Endothelial cell (in vitro differentiated cells): ENCODE measurements at places on chromosomes 4 and X. TPM values are rescaled to one million over a fixed set of nuclear protein-coding genes. Genes with fewer than 3 reads are reported as not detected.

DNA sequence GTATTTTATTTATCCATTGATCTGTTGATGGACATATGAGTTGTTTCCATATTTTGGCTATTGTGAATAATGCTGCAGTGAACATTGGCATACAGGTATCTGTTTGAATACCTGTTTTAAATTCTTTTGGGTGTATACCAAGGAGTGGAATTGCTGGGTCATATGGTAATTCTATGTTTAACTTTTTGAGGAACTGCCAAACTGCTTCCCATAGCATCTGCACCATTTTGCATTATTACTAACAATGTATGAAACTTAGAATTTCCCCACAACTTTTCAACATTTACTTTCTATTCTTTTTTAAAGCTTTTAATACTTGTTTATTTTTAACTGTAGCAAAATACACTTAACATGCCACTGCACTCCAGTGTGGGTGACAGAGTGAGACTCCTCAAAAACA lies 57.0 kb upstream of the MSN start:
- H3K36me3 ChIP-seq, result no peaks in the 10 kb centered on the region
- no peak overlapping the region for H3K4me3 ChIP-seq
- H3K27ac ChIP-seq, result no peak overlapping the region
- no peaks in the 10 kb centered on the region for H3K27me3 ChIP-seq
- no peak for DNase-seq

DNA sequence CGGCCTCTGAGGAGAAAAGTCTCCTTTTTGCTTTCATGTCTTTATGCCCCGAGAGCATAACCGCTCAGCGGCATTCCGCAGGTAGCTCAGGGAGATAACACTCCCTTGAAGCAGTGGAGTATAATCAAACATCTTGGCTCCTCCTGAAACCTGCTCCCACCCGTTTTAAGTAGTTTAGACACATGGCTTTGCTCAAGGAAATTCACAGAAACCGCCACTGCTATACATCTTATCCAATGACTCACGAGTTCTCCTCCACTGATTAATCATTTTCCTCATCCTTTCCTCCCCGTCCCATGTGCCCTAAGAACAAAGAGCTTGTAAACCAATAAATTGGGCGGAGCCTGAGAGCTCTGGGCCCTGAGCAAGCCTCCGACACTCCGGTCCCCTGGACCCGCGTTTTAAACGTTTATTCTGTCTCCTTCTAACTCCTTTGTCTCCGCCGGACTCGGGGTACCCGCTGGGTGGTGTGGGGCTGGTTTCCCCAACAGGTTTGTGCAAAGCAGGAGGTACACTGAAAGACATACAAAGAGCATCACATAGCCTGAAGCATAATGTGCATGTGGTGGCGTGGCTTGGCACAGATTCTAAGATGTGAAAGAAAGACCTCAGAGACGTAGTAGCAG lies 401.2 kb downstream of the TLL1 start:
- no peak for DNase-seq
- H3K4me1 ChIP-seq, result no peaks in the 10 kb centered on the region
- no peak overlapping the region for H3K4me3 ChIP-seq
- peaks cover 2% of the 10 kb centered on the region for H3K27me3 ChIP-seq

The YY2 gene
- 1.6 TPM for total RNA-seq

DNA sequence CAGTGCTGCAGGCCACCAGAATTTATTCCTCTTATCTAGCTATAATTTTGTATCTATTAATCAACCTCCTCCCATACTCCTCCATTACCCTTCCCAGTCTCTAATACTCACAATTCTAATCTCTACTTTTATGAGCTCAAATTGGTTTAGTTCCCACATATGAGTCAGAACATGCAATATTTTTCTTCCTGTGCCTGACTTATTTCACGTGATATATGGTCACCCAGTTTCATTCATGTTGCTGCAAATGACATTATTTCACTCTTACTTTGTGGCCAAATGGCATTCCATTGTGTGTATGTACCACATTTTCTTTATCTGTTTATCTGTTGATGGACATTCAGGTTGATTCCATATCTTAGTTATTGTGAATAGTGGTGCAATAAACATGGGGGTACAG lies 483.5 kb downstream of the ACTRT1 start:
- no peak overlapping the region for H3K4me3 ChIP-seq
- DNase-seq, result no peak
- H3K27ac ChIP-seq, result no peak overlapping the region
- no peaks in the 10 kb centered on the region for H3K36me3 ChIP-seq
- H3K27me3 ChIP-seq, result no peaks in the 10 kb centered on the region

GRCh38 chr4:183553601-183554345 lies 48.9 kb downstream of the ING2 start:
- no peaks in the 10 kb centered on the region for H3K4me1 ChIP-seq
- peaks cover 4% of the 10 kb centered on the region for H3K36me3 ChIP-seq

The CYLC1 gene
- total RNA-seq, result not detected

- no peaks in the 10 kb centered on the region for H3K36me3 ChIP-seq
- H3K4me3 ChIP-seq, result no peak overlapping the region
- no peak for DNase-seq
- H3K27me3 ChIP-seq, result no peaks in the 10 kb centered on the region
Measured at GRCh38 chr4:150235317-150235716, 157.1 kb downstream of the DCLK2 start.

- no peaks in the 10 kb centered on the region for H3K27me3 ChIP-seq
- H3K4me3 ChIP-seq, result no peak overlapping the region
- peaks cover 35% of the 10 kb centered on the region for H3K4me1 ChIP-seq
- H3K27ac ChIP-seq, result no peak overlapping the region
- DNase-seq, result no peak
- no peaks in the 10 kb centered on the region for H3K36me3 ChIP-seq
Measured at GRCh38 chr4:158777423-158778155, 8.8 kb downstream of the FNIP2 start.

- H3K27ac ChIP-seq, result no peak overlapping the region
- H3K4me1 ChIP-seq, result no peaks in the 10 kb centered on the region
- no peak for DNase-seq
- no peak overlapping the region for H3K4me3 ChIP-seq
- H3K27me3 ChIP-seq, result no peaks in the 10 kb centered on the region
Measured at GRCh38 chr4:142236268-142236667, 599.9 kb downstream of the IL15 start.

- H3K27ac ChIP-seq, result no peak overlapping the region
- peaks cover 6% of the 10 kb centered on the region for H3K36me3 ChIP-seq
- H3K27me3 ChIP-seq, result no peaks in the 10 kb centered on the region
- no peak overlapping the region for H3K4me3 ChIP-seq
- peaks cover 3% of the 10 kb centered on the region for H3K4me1 ChIP-seq
Measured at GRCh38 chr4:41573502-41574001, 35.6 kb downstream of the LIMCH1 start.

GRCh38 chr4:121156822-121157769 lies 7.0 kb downstream of the TNIP3 start:
- peak; percentile 67 for DNase-seq
- H3K27me3 ChIP-seq, result no peaks in the 10 kb centered on the region
- H3K4me1 ChIP-seq, result peaks cover 19% of the 10 kb centered on the region
- H3K4me3 ChIP-seq, result peak overlapping the region; percentile 91

- H3K27me3 ChIP-seq, result peaks cover 2% of the 10 kb centered on the region
- peak; percentile 61 for DNase-seq
- H3K36me3 ChIP-seq, result no peaks in the 10 kb centered on the region
- H3K27ac ChIP-seq, result no peak overlapping the region
Measured at GRCh38 chrX:154373340-154374306, 811 bp downstream of the FLNA start.

The SLC10A4 gene
- 0.28 TPM for total RNA-seq

- no peaks in the 10 kb centered on the region for H3K27me3 ChIP-seq
- no peak overlapping the region for H3K4me3 ChIP-seq
- DNase-seq, result no peak
- peaks cover 10% of the 10 kb centered on the region for H3K36me3 ChIP-seq
- peaks cover 7% of the 10 kb centered on the region for H3K4me1 ChIP-seq
Measured at GRCh38 chr4:16717266-16717970, 181.0 kb downstream of the LDB2 start.

DNA sequence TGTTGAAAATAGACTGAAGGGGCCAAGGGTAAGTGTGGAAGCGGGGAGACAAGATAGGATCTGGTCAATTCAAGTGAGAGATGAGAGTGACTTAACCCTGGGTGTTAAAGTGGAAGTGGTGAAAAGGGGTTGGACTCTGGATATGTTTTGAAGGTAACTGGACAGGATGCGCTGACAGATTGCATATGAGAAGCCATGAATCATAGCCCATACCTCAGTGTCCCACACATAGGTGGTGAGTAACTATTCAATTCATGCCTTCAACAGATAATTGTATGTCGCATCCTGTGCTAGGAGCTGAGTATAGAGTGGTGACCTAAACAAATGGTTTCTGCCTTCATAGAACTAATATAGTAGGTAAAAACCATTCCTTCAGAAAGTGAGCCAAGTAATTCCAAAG lies 76.7 kb downstream of the KLHL34 start:
- no peak overlapping the region for H3K27ac ChIP-seq
- no peaks in the 10 kb centered on the region for H3K36me3 ChIP-seq
- H3K4me1 ChIP-seq, result no peaks in the 10 kb centered on the region
- H3K27me3 ChIP-seq, result peaks cover 2% of the 10 kb centered on the region
- no peak overlapping the region for H3K4me3 ChIP-seq
- no peak for DNase-seq

DNA sequence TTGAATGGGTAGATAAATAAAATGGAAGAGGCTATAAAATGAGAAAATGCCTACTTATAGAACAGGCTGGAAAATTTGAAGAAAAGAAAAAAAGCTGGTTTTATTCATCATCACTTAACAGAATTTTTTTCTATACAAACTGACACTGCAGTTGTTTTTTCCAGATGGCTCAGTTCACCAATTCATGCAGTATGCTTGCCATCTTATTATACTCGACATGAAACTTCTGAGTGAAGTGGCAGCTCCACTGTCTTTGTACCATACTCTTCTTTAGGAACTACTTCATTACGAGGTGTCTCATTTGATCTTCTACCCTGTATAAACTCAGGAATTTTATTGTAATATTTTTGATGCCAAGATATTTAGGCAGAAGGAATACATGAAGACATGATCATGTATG lies 153.0 kb downstream of the KDM6A start:
- peaks cover 7% of the 10 kb centered on the region for H3K27me3 ChIP-seq
- no peak overlapping the region for H3K27ac ChIP-seq
- H3K4me3 ChIP-seq, result no peak overlapping the region
- H3K36me3 ChIP-seq, result no peaks in the 10 kb centered on the region

GRCh38 chrX:1767026-1767425 lies 152.2 kb downstream of the ASMT start:
- H3K4me1 ChIP-seq, result peaks cover 4% of the 10 kb centered on the region
- peaks cover 6% of the 10 kb centered on the region for H3K36me3 ChIP-seq
- no peak for DNase-seq
- H3K4me3 ChIP-seq, result no peak overlapping the region

- H3K4me3 ChIP-seq, result no peak overlapping the region
- no peak overlapping the region for H3K27ac ChIP-seq
- H3K36me3 ChIP-seq, result no peaks in the 10 kb centered on the region
- peaks cover 2% of the 10 kb centered on the region for H3K4me1 ChIP-seq
Measured at GRCh38 chrX:24375600-24376131, 15.2 kb downstream of the SUPT20HL1 start.

DNA sequence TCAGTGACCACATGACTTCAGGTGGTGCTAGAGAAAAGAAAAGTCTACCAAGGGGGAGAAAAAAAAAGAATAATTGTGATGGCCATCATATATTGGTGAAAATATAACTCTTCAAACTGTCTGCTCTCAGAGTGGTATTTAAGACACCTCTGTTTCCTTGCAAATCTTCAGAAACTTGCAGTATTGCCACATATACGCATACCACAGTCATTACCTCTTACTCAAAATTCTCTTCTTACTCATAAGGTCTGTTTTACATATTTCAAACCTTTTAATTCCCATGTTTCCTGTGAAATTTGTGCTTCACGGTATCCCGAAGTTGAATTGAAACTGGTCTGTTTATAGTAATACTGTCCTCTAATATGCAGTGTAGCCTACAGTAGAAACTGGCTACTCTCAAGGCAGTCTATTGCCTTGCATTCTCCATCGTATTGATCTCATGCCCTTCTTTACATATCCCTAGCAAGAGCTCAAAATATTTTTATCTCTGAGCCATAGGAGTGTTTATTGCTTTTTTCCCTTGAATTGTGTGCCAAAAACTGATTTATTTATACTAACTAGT lies 34.7 kb upstream of the LHFPL1 start:
- H3K27ac ChIP-seq, result no peak overlapping the region
- DNase-seq, result no peak
- H3K4me1 ChIP-seq, result no peaks in the 10 kb centered on the region
- H3K4me3 ChIP-seq, result no peak overlapping the region

DNA sequence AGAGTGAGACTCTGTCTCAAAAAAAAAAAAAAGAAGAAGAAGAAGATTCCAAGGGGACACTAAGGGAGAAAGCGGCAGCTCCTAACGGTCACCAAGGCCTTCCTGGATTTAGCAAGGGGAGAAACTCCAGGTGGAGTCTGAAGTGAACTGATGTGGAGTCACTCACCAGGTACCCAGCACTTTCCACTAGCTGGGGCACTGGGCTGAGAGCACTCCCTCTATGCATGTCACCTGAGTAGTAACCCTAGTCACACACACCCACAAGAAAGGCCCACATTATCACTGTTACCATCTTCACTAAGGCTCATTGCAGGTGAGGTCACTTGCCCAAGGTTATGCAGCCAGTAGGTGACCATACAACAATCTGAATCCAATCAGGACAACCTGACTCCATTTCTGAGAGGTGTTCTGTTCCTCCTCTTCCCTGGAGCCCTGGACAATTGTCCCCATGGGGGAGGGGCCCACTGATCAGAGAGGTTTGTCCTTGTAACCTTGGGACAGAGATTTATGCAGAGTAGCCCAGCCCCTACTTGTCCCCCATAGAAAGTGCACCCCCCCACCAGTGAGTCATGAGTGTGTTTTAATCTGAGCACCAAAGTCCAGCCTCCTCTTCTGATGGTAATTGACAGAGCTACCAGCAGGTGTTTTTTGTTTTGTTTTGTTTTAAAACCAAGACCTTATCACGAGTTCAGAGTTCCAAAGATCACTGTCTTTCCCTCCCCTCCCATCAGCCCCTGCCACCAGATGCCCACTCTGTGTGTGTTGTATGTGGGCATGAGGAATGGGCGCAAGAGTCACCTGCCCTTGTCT lies 5.9 kb upstream of the SASH3 start:
- H3K4me1 ChIP-seq, result no peaks in the 10 kb centered on the region
- H3K27ac ChIP-seq, result no peak overlapping the region
- H3K36me3 ChIP-seq, result peaks cover under 1% of the 10 kb centered on the region
- H3K4me3 ChIP-seq, result no peak overlapping the region
- peaks cover 2% of the 10 kb centered on the region for H3K27me3 ChIP-seq
- no peak for DNase-seq
